Ovary (tissue), 10 donors: ENCODE measurements at places on chromosomes 5 and 9. TPM values are rescaled to one million over a fixed set of nuclear protein-coding genes. Genes with fewer than 3 reads are reported as not detected.
A peak's percentile ranks its signal among the peaks of the same experiment; 100 is the strongest.

MAMDC4 gene
- 31.4 TPM for total RNA-seq

CD14 gene
- total RNA-seq: 54.5 TPM

SLC25A2 gene
- 0.40 TPM for total RNA-seq

CHMP5 gene
- total RNA-seq: 57.1 TPM

PCA3 gene
- total RNA-seq: not detected

C7 gene
- total RNA-seq: 979 TPM

- no peaks in the 10 kb centered on the region for H3K4me1 ChIP-seq
- no peak for DNase-seq
- H3K36me3 ChIP-seq: no peaks in the 10 kb centered on the region
- no peaks in the 10 kb centered on the region for H3K27me3 ChIP-seq
- no peak overlapping the region for H3K27ac ChIP-seq
These were observed 145.7 kb downstream of the ZSWIM6 start for GRCh38 chr5:61477788-61478187.

- no peaks in the 10 kb centered on the region for H3K36me3 ChIP-seq
- H3K27me3 ChIP-seq: no peaks in the 10 kb centered on the region
- DNase-seq: no peak
These were observed 74.9 kb upstream of the CACNA1B start for GRCh38 chr9:137802521-137803243.

DNA sequence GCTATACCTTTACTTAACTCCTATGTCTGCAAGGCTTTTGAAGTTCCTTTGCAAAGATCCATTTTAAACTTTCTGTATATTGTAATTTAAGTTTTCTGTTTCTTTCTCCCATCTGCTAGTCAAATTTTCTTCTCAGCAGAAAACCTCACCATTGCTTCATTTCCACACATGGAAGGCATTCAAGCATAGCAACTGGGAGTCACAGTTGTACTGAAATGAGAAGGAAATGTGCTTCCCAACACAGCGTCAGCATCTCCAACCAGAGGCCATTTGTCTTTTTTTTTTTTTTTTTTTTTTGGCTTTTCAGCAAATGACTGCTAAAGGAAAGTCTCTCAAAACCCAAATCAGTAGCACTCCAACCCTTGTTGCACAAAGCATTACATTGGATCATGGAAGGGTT, 92.5 kb downstream of the RAB3C start:
- H3K27ac ChIP-seq: no peak overlapping the region
- no peaks in the 10 kb centered on the region for H3K36me3 ChIP-seq
- no peak for DNase-seq
- peaks cover 4% of the 10 kb centered on the region for H3K4me1 ChIP-seq
- H3K27me3 ChIP-seq: no peaks in the 10 kb centered on the region

- H3K36me3 ChIP-seq: no peaks in the 10 kb centered on the region
- DNase-seq: no peak
- no peaks in the 10 kb centered on the region for H3K4me1 ChIP-seq
- H3K4me3 ChIP-seq: no peak overlapping the region
- H3K27ac ChIP-seq: no peak overlapping the region
These were observed 62.8 kb downstream of the CDC14B start for GRCh38 chr9:96556701-96557461.

DNA sequence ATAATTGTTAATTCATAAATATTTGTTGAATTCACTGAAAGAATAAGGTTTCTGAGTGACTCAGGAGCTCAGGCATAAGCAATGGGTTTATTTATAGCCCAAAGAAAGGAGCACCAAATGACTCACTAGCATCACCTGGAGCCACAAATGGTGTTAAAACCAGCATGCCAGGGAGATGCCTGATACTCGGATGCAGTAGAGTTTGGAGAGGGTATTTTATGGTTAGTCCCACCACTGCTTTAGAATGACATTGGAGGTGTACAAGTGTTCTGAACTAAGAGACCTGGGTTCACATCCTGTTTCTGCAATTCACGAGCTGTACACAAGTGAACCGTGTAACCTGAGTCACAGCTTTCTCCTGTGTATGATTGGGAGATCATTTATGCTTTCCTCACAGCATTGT, 25.2 kb downstream of the CCL28 start:
- no peak overlapping the region for H3K27ac ChIP-seq
- no peaks in the 10 kb centered on the region for H3K27me3 ChIP-seq

- no peaks in the 10 kb centered on the region for H3K36me3 ChIP-seq
- H3K4me3 ChIP-seq: peak within 1 kb of the TSS; percentile 23
- peak; percentile 15 for DNase-seq
- no peak within 1 kb of the TSS for H3K27ac ChIP-seq
- peaks cover 8% of the 10 kb centered on the region for H3K4me1 ChIP-seq
- no peaks in the 10 kb centered on the region for H3K27me3 ChIP-seq
These were observed at the start of gene PLPPR1 for GRCh38 chr9:101028346-101029314. TSS of gene PLPPR1 (plus strand) at chr9:101028727.

GRCh38 chr5:16899171-16899570, 36.9 kb downstream of the MYO10 start:
- no peaks in the 10 kb centered on the region for H3K36me3 ChIP-seq
- no peak for DNase-seq
- no peak overlapping the region for H3K27ac ChIP-seq
- peaks cover 16% of the 10 kb centered on the region for H3K4me1 ChIP-seq
- no peaks in the 10 kb centered on the region for H3K27me3 ChIP-seq
- H3K4me3 ChIP-seq: no peak overlapping the region

DNA sequence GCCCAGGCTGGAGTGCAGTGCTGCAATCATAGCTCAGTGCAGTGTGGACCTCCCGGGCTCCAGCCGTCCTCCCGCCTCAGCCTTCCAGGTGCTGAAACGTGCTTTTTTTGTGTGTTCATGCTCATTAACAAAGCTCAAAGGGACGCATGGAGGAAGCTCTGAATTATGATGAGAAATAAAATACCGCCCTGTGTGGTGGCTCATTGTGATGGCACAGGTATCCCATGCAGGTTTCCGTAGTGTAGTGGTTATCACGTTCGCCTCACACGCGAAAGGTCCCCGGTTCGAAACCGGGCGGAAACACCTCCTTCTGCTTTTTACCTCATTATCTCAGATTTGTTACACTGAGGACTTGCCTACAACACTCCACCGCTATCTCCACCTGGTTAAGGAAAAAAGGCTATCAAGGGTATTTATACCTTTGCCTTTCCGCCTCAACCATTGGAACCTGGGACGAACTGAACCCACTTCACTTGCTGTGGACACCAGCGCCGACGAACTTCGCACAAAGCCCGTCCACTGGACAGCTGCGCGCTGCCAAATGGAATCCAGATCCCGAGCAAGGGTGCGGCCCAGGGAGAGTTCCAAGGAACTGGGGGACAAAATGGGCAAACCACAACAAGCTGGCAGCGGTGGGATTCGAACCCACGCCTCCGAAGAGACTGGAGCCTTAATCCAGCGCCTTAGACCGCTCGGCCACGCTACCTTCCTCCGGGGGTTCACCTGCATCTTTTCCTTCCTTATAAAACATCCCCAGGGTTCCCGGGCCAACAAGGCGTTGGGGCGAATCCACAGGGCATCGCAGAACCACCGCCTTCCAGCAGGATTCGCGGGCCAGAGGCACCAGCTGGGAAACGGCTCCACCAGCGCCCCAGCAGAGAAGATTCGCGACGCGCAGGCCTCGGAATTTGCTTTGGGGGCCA, 26.3 kb downstream of the OR2V2 start:
- no peaks in the 10 kb centered on the region for H3K36me3 ChIP-seq
- no peak for DNase-seq
- H3K27me3 ChIP-seq: peaks cover 6% of the 10 kb centered on the region
- H3K27ac ChIP-seq: no peak overlapping the region
- H3K4me1 ChIP-seq: no peaks in the 10 kb centered on the region

DNA sequence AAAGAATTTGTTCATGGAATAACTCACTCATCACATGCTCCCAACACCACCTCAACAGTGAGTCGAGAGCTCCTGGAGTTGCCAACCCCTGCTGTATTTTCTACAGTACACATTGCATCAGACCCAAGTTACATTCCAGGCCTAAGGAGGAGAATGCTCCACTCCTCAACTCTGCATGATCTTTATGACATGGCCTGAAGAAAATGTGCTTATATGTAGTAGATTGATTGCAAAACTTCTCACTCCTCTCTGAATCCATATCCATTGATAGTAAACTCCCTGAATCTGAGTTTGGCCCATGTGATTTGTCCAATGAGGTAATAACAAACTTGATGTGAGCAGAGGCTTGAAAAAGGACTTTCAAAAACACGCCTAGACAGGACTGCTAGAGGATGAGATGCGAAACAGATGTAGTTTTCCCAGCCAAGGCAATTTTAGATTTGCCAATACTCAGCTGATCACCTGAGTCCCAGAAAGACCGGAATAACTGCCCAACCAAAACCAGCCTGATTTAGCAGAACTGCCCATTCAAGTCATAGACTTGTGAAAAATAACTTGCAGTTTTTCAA, 29.0 kb upstream of the PAPPA start:
- no peak overlapping the region for H3K27ac ChIP-seq
- H3K36me3 ChIP-seq: no peaks in the 10 kb centered on the region

GRCh38 chr9:23887781-23888180, 61.7 kb upstream of the ELAVL2 start:
- no peaks in the 10 kb centered on the region for H3K36me3 ChIP-seq
- DNase-seq: no peak
- no peak overlapping the region for H3K27ac ChIP-seq
- no peaks in the 10 kb centered on the region for H3K27me3 ChIP-seq
- no peaks in the 10 kb centered on the region for H3K4me1 ChIP-seq

DNA sequence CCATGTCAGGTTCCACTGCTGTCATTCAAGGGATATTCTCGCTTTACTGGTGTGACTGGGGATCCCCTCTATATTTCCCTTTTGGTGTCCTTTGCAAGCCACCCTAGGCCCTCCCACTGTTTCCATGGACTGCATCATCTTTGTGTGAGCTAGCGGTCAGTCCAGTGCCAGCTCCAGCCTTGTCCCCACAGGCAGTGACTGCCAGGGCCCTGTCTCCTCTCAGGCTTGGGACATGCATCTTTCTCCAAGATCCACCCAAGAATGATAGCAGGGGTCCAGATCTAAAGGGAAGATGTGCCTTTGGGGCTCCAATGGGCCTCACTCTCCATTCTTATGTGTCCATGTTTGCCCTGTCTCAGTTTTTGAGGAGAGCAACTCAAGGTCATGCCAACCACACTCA, 37.8 kb upstream of the NXNL2 start:
- no peaks in the 10 kb centered on the region for H3K4me1 ChIP-seq
- H3K36me3 ChIP-seq: no peaks in the 10 kb centered on the region
- H3K4me3 ChIP-seq: no peak overlapping the region
- no peaks in the 10 kb centered on the region for H3K27me3 ChIP-seq
- no peak overlapping the region for H3K27ac ChIP-seq

DNA sequence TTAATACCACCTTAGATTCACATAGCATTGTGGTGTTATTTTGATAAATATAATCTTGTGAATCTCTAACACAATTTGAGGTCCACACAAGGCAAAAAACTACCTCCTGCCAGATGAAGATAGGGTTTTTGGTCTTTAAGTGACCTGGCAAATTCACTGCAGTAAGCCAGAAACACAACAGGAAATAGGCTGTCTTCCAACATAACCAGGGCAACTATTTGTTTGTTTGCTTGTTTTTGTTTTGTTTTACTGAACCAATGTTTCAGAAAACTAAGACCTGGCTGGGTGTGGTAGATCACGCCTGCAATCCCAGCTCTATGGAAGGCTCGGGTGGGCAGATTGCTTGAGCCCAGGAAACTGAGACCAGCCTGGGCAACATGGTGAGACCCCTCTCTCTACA, 95.5 kb downstream of the USP20 start:
- no peaks in the 10 kb centered on the region for H3K27me3 ChIP-seq
- DNase-seq: no peak
- no peak overlapping the region for H3K27ac ChIP-seq
- H3K4me1 ChIP-seq: peaks cover 7% of the 10 kb centered on the region
- H3K36me3 ChIP-seq: no peaks in the 10 kb centered on the region

GRCh38 chr5:173743641-173744343, 127.3 kb upstream of the BOD1 start:
- no peaks in the 10 kb centered on the region for H3K4me1 ChIP-seq
- H3K36me3 ChIP-seq: no peaks in the 10 kb centered on the region
- no peaks in the 10 kb centered on the region for H3K27me3 ChIP-seq
- H3K27ac ChIP-seq: no peak overlapping the region
- no peak overlapping the region for H3K4me3 ChIP-seq
